SJCRH30 (cell line): ENCODE measurements at places on chromosomes 2 and 18. TPM values are rescaled to one million over a fixed set of nuclear protein-coding genes. Genes with fewer than 3 reads are reported as not detected.

- no peak for DNase-seq
These were observed 51.2 kb downstream of the TPGS2 start for GRCh38 chr18:36777566-36777965.

- DNase-seq = no peak
These were observed 204.8 kb downstream of the ANAPC1 start for GRCh38 chr2:111679202-111679601.

GRCh38 chr2:81324046-81324445 is 1019.5 kb upstream of the LRRTM1 start:
- DNase-seq = peak; percentile 39

- peak; percentile 44 for DNase-seq
These were observed 55.2 kb downstream of the METTL4 start for GRCh38 chr18:2515908-2516625.

DNA sequence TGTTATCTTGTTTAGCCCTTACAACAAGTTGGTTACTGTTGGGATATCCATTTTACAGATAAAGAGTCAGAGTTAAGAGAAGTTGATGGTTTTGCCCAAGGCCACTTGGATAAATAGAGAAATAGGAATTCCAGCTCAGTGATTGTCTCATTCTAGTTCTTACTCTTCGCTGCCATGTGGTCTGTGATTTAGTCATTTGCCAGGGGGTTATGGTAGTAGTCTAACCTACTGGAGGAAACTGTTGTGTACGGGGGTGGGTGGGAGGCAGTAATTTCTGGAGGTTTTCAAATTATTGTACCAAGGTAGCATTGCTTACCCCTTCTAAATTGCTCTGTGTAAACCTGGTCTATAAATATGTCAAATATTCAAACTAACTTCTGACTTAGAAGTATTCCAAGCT is 110.4 kb downstream of the MAP2 start:
- no peak for DNase-seq

- DNase-seq = no peak
These were observed 35.5 kb downstream of the ATOH8 start for GRCh38 chr2:85789271-85789670.

DNA sequence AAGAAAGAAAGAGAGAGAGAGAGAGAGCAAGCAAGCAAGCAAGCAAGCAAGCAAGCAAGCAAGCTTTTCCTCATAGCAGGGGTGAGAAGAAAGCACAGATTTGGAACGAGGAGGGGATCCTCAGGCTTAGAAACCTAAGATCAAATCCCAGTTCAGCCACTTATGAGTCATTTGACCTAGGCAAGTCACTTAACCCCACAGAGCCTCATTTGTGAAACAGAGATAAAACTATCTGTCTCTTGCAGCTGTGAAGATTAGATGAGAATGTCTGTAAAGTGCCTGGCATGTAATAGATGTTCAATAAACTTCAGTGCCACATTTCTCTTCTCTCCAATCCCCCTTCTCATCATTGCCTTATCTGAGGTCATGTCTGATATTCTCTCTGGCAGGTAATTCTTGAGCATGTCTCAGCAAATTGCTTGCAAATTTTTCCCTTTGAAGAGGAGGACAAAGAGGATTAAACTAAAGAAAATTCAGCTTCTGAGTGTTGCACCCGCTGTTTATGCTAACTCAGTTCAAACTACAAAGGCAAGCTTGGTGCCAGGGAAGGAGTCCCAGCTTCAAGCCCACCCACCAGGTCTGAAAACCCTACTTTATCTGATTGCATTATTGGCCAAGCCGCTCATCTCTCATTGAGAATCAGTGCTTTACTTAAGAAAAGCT is 20.3 kb downstream of the ALK start:
- no peak for DNase-seq

- DNase-seq = no peak
These were observed 327.5 kb upstream of the HNRNPA3 start for GRCh38 chr2:176885001-176885643.

DNA sequence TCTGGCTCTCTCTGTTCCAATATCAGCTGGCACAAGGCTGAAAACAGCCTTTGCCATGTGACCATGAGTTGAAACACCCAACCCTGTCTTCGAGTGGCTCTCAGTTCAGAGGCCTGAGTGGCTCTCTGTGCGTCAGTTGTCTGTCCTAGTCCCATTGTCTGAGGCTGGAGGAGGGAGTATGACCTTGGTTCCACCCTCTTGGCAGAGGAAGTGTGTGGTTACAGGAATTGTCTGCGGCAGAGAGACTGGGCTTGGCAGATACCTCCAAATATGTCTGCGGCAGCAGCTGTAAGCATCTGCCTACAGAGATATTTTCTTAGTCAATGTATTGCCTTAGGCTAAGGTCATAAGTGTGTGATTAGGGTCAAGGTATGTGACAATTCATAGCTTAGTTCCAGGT is 32.6 kb downstream of the CNGA3 start:
- DNase-seq = peak; percentile 74

DNA sequence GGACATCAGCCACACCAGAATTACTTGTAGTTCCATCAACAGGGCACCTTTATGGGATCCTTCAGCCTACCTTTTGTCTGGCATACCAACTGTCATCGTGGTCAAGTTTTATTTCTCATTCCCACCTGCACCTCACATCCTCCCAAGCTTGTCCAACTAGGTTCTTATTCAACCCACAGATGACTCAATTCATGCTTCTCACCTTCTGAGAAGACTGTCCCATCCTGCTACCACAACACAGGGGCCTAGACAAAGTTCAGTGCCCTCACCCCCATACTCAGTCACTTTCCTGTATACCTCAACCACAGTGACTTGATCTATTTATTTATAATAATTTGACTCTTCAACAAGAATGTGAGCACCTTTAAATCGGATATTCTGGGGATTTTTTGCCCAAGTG is 114.4 kb upstream of the ACVR1C start:
- DNase-seq = no peak

GRCh38 chr2:133841900-133842299 is 273.6 kb upstream of the NCKAP5 start:
- DNase-seq = peak; percentile 31

Gene CRYGA
- total RNA-seq = not detected in 2 replicates

Gene PRADC1
- 28.9 and 42.0 TPM in 2 replicates for total RNA-seq

Gene CMPK2
- total RNA-seq = not detected in 2 replicates
